ENCODE measurements at places on chromosomes 12 and 14. TPM values are rescaled to one million over a fixed set of nuclear protein-coding genes. Genes with fewer than 3 reads are reported as not detected.

- no peaks in the 10 kb centered on the region for H3K36me3 ChIP-seq
- H3K27ac ChIP-seq, result no peak overlapping the region
- H3K4me1 ChIP-seq, result peaks cover 53% of the 10 kb centered on the region
- DNase-seq, result no peak
- no peak overlapping the region for H3K4me3 ChIP-seq
These were observed 1.7 kb downstream of the ACVRL1 start for GRCh38 chr12:51908876-51909592.

DNA sequence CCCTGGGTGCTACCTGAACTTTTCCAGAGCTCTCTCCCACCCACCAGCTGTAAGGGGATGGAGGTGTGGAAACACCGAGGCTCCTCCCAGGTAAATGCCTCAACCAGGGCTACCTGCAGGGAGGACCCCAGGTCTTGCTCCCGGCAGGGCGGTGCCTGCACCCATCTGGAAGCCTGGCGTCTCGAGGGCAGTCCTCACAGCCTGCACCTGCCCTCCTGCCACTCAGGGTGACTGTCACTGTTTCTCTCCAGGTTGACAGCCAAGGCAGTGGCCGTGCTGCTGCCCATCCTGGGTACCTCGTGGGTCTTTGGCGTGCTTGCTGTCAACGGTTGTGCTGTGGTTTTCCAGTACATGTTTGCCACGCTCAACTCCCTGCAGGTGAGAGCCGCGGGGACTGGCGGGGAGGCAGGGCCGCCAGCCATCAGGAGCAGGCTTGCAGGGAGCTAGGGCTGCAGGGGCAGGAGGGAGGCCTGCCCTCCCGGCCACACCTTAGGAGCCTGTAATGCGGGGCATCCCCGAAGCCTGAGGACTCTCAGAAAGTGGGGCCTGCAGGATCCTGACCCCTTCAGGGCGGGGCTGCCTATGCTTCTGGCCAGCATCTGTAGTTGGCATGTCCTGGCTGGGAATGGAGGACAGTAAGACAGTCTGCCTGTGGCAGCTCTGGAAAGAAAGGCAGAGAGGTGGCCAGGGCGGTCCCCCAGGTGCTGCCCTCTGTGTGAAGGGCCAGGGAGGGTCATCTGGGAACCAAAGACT lies 182.3 kb downstream of the ADGRD1 start:
- H3K4me3 ChIP-seq, result no peak overlapping the region
- no peaks in the 10 kb centered on the region for H3K27me3 ChIP-seq
- H3K27ac ChIP-seq, result no peak overlapping the region
- no peaks in the 10 kb centered on the region for H3K36me3 ChIP-seq

GRCh38 chr14:92702441-92702918 lies 45.9 kb downstream of the LGMN start:
- H3K4me1 ChIP-seq, result no peaks in the 10 kb centered on the region
- H3K27ac ChIP-seq, result no peak overlapping the region
- no peaks in the 10 kb centered on the region for H3K36me3 ChIP-seq

GPR132 gene
- total RNA-seq, result under 0.01 TPM

DNA sequence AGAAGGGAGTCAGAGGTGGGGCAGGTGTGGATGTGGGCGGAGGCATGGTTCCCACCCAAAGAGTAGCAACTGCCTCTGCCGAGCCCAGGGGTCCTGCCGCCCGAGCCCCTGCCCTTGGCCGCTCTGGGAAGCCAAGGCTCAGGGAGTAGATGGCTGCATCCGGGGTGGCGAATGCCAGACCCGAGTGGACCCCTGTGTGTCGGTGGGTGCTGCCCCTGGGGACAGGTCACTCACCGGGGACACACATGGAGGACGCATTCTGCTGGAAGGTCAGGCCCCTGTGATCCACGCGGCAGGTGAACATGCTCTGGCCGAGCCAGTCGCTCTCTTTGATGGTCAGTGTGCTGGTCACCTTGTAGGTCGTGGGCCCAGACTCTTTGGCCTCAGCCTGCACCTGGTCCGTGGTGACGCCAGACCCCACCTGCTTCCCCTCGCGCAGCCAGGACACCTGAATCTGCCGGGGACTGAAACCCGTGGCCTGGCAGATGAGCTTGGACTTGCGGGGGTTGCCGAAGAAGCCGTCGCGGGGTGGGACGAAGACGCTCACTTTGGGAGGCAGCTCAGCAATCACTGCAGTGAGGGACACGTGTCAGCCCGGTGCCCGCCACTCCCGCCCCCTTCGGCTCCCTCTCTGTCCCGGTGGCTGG lies 329.0 kb downstream of the TMEM121 start:
- no peaks in the 10 kb centered on the region for H3K4me1 ChIP-seq
- H3K27ac ChIP-seq, result no peak overlapping the region
- no peaks in the 10 kb centered on the region for H3K36me3 ChIP-seq
- no peak overlapping the region for H3K4me3 ChIP-seq

- peaks cover 15% of the 10 kb centered on the region for H3K4me1 ChIP-seq
- no peak for DNase-seq
- no peaks in the 10 kb centered on the region for H3K27me3 ChIP-seq
- no peaks in the 10 kb centered on the region for H3K36me3 ChIP-seq
These were observed 1.8 kb upstream of the ZNF839 start for GRCh38 chr14:102317564-102318248.

DNA sequence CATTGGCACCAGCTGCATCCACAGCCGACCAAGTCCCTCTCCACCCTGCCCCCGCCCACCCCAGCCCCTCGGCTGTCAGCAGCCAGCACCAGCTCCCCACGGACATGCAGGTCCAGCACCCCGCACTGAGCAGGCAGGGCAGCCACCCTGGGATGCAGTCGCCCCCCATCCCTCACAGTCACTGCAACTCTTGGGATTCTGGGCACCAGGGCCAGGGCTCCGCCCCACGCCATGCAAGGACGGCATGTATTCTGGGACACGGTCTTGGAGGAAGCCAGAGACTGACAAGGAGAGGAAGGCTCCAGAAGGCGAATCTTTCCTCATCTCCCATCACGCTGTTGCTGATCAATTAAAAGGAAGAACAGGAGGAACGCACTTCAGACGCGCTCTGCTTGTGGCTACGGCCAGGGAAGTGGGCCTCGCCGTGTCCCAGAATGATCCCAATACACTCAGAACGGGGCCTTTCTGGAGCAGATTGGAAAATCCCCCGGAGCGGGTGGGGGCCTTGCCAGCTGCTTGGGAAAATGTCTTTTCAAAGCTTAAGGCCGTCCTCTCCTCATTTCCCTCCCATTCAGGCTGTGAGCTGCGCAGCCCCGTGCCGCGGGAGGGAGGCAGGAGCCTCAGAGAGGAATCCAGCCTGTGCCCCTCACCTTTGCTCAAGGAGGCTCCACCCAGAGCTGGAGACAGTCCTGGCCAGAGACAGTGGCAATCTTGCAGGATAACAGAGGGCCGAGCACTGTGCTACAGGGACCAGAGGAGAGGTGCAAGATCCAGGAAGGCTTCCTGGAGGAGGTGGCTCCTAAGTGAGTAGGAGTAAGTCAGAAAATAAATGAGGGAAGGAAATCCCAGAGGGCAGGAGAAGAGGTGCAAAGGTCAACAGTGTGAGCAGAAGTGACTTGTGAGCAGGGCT lies 54.1 kb upstream of the DIO3 start:
- no peak overlapping the region for H3K27ac ChIP-seq
- H3K4me3 ChIP-seq, result no peak overlapping the region
- H3K36me3 ChIP-seq, result no peaks in the 10 kb centered on the region
- DNase-seq, result no peak

GRCh38 chr12:49661191-49661590 lies 37.8 kb downstream of the PRPF40B start:
- H3K27me3 ChIP-seq, result no peaks in the 10 kb centered on the region
- no peak overlapping the region for H3K27ac ChIP-seq

DNA sequence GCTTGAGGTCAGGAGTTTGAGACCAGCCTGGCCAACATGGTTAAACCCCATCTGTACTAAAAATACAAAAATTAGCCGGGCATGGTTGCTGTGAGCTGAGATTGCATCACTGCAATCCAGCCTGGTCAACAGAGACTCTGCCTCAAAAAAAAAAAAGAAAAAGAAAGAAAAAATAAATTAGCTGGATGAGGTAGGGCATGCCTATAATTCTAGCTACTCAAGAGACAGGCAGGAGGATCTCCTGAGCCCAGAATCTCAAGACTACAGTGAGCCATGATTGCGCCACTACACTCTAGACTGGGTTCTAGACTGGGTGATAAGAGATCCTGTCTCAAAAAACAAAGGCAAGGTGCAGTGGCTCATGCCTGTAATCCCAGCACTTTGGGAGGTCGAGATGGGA lies 16.9 kb downstream of the PPP4R3A start:
- H3K4me3 ChIP-seq, result no peak overlapping the region
- H3K27me3 ChIP-seq, result no peaks in the 10 kb centered on the region
- DNase-seq, result peak; percentile 35
- no peak overlapping the region for H3K27ac ChIP-seq
- peaks cover 4% of the 10 kb centered on the region for H3K36me3 ChIP-seq
- H3K4me1 ChIP-seq, result peaks cover 9% of the 10 kb centered on the region

KRT82 gene
- total RNA-seq, result not detected

GRCh38 chr12:95004610-95005009 lies 1.1 kb upstream of the NDUFA12 start:
- DNase-seq, result peak; percentile 24
- H3K4me3 ChIP-seq, result no peak overlapping the region
- H3K4me1 ChIP-seq, result no peaks in the 10 kb centered on the region
- no peak overlapping the region for H3K27ac ChIP-seq

DNA sequence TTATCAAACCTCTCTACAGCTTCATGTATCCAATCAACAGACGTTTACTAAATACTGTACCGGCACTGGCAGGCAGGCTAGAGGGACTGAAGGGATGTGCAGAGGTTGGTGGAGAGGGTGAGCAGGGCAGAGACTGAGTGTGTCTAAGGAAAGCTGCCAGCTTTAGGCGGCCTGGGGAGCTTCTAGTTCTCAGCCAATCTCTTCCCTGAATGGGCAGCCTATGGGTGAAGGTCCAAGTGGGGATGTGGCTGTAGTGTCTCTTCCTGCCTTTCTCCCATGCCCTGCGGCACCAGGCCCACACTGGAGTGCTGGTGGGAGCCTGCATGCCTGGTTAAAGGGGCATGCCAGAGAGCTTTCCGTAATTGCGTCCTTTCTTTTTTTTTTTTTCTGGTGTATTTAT lies 239.8 kb downstream of the CACNA1C start:
- peaks cover 29% of the 10 kb centered on the region for H3K4me1 ChIP-seq
- H3K27ac ChIP-seq, result no peak overlapping the region
- no peaks in the 10 kb centered on the region for H3K36me3 ChIP-seq
- no peaks in the 10 kb centered on the region for H3K27me3 ChIP-seq
- no peak overlapping the region for H3K4me3 ChIP-seq
- DNase-seq, result no peak

IRAK3 gene
- total RNA-seq, result 0.72 TPM

DNA sequence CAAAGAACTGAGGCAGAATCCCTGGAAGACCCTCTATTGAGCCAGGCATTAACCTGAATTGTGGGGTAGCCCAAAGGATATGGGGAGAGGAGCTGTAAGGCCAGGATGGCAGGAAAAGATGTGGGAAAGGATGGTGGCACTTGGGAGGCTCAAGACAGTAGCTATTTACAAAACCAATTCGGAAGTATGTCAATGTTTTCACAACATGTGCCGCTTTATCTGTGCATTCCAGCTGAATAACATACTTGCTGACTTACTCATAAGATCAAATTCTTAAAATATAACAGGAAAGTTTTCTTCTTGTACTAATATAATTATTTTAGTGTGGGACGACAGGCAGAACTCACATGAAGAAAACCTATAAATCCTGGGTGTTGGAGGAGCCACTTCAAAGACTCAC lies 10.6 kb downstream of the BBS10 start:
- no peaks in the 10 kb centered on the region for H3K27me3 ChIP-seq
- no peak overlapping the region for H3K27ac ChIP-seq
- DNase-seq, result peak; percentile 68
- H3K4me1 ChIP-seq, result peaks cover 8% of the 10 kb centered on the region

MYO1A gene
- total RNA-seq, result under 0.01 TPM

- peaks cover 24% of the 10 kb centered on the region for H3K27me3 ChIP-seq
- no peak for DNase-seq
- no peaks in the 10 kb centered on the region for H3K36me3 ChIP-seq
- no peak overlapping the region for H3K27ac ChIP-seq
These were observed 89.4 kb downstream of the GALNT8 start for GRCh38 chr12:4809449-4810218.

GRCh38 chr12:30329281-30329680 lies 366.4 kb downstream of the IPO8 start:
- H3K4me1 ChIP-seq, result no peaks in the 10 kb centered on the region
- no peak for DNase-seq
- no peak overlapping the region for H3K27ac ChIP-seq
- H3K27me3 ChIP-seq, result no peaks in the 10 kb centered on the region
- no peaks in the 10 kb centered on the region for H3K36me3 ChIP-seq

GRCh38 chr14:100523131-100523842 lies 63.9 kb downstream of the BEGAIN start:
- H3K4me3 ChIP-seq, result no peak overlapping the region
- no peak for DNase-seq

Measured in IMR-90 (cell line).